ENCODE measurements at places on chromosomes 7 and 10. TPM values are rescaled to one million over a fixed set of nuclear protein-coding genes. Genes with fewer than 3 reads are reported as not detected.

DNA sequence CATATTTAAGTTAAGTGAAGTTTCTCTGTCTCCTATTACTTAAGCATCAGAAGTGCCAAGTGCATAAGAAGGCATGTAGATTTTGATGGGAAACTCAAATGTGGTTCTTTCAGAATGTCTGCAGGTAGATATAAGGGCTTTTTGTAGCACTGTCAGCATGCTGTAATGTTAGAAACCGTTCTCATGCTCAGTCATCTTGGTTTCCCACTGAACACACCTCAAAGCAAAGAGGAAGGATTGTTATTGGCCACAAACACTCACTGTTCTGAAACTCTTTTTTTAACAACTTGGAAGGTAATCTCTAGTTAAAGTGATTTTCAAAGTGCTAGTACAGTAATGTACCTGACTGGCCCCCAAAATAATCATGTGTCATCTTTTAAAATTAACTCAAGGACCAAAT is 126.0 kb downstream of the AASS start:
- no peak for DNase-seq

LRRC17 gene
- 1.8 TPM for total RNA-seq

DNA sequence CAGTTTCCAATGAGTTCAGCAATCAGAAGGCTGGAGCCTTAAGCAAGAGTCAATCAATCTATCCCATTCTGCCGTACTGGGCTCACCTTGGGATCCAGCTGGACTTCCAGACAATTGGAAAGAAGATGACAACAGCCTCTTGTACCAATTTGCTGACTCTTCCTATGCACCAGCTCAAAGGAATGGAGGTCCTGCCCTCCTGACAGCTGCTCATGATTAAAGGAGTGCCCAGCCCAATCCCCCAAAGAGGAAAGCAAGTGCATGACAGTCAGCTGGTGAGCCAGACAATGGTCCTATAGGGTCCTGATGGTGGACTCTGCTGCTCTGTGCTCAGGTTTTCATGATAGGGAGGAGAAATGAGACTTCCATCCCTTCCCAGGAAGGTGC is 25.1 kb downstream of the VSTM4 start:
- no peak for DNase-seq

GRCh38 chr7:73701357-73701995 is 18.0 kb downstream of the STX1A start:
- DNase-seq = no peak

TSPAN33 gene
- 9.8 TPM for total RNA-seq

- DNase-seq = peak; percentile 71
Measured at GRCh38 chr10:122249991-122250750, 20.9 kb upstream of the BTBD16 start.

DNA sequence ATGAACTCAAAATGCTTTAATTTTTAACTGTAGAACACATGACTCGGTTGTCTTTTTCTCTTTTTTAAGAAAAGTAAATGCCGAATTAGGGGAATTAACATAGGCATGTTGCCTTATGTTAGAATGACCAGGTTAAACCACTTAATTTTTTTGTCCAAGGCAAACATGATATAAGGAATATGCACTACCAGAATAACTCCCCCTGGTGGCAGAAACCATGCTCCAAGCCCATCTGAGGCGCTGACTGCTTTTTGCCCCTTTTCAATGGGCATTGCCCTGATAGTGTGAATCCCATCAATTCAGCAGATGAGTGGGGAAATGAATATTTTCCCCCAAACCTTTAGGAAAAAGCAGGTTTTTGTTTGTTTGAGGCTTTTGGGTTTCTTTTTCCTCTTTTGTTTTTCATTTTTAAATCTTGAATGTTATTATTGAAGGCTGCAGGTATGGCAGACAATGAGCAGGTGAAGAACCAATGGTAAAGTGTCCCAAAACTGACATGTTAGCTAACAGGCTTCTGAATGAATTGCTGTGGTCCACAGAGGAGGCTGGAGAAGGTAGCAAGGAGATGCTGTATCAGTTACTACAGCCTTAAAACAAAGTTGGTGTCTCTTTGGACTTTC is 284.3 kb downstream of the SORCS3 start:
- no peak for DNase-seq

DNA sequence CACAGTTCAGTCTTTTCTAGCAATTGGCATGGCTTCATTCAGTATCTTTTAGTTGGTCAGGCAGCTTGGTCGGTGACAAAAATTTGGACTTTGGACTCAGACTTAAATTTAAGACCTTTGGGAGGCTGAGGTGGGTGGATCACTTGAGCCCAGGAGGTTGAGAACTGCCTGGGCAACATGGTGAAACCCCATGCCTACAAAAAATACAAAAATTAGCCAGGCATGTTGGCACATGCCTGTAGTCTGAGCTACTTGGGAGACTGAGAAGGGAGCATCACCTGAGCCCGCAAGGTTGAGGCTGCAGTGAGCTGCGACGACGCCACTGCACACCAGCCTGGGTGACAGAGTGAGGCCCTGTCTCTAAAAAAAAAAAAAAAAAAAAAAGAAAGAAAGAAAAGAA is 19.5 kb upstream of the ITPRID1 start:
- DNase-seq = no peak

DNA sequence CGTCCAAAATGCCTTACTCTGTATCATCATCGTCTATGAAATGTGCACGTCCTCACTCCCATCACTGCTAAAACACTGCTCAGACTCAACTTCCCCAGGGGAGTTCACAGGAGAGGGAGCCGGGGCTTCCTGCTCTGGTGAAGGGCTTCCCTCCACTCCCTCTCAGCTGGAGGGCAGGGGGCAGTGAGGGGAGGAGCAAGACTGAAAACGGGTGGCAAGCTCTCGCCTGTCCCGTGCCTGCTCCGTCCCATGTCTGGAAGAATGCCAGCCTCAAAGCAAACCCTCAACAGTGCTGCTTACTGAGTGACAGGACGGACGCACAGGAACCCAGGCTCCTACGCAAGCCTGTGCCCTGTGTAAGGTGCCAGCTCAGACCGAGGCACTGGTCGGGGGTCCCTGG is 25.1 kb downstream of the PRKAG2 start:
- no peak for DNase-seq
